ENCODE measurements at places on chromosomes 3 and 15.

GRCh38 chr3:157508461-157508860 lies 5.2 kb upstream of the VEPH1 start:
- no peak for DNase-seq

DNA sequence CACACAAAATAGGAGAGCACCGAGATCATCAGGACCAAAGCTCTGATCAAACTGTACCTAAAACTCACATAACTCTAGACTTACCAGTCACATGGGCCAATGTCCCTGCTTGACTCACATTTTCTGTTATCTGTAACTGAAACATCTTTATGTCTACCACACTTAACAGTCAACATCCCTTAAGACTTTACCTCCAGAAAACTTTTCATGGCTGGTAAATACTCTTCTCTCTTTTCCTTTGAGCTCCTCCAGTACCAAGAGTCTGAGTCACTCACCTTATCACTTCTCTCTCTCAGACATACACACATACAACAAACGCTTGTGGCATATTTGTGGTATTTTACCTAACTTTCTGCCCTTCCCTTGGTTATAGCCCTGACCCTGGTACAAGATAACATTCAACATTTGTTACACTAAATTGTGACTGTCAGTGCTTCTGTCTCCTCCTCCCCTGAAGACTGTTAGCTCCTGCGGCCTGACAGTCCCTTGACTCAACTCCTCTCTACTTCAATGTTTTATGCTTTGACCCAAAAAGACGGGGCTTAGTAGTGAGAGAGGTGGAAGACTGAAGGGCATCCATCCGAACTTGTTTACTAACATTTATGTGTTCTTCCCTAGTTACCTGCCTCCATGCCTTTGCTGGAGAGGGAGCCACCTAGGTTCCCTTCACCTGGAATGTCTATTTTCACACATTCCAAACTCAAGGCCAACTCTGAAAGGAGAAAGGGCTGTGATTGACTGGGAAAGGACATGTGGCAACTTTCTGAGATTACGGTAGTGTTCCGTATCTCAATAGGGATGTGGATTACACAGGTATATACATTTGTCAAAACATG lies 3.7 kb upstream of the EFHB start:
- DNase-seq: no peak

DNA sequence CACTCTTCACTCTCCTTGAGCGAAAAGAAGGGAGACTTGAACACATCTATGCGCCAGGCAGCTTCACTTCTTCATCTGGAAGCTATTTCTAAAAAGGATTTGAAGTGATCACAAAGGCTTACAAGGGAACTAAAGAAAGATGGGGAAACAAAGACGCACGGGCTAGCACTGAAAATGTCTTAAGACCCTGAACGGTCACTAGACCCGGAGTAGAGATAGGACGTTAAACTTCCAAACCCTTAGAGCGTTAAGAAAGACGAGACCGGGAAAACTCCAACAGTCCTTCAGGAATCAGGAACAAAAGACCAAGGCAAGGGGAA lies 47.5 kb upstream of the EPHB3 start:
- DNase-seq: no peak

DNA sequence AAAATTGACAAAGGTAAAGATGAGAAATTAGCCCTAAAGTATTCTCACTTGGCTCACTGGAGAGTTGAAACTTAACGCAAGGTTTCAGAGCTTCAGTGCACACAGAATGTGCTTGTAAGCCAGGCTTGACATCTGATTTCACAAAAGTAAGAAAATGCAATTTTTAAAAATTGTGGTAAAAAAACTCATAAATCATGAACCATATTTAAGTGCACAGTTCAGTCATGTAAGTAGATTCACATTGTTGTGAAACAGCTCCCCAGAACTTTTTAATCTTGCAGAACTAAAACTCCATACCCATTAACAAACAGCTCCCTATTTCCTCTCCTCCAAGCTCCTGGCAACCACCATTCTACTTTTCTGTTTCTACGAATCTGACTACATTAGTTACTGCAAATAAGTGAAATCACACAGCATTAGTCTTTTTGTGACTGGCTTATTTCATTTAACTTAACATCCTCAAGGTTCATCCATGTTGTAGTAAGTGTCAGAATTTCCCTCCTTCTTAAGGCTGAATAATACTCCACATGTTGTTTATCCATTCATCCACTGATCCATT lies 14.5 kb downstream of the RTP3 start:
- DNase-seq: no peak

DNA sequence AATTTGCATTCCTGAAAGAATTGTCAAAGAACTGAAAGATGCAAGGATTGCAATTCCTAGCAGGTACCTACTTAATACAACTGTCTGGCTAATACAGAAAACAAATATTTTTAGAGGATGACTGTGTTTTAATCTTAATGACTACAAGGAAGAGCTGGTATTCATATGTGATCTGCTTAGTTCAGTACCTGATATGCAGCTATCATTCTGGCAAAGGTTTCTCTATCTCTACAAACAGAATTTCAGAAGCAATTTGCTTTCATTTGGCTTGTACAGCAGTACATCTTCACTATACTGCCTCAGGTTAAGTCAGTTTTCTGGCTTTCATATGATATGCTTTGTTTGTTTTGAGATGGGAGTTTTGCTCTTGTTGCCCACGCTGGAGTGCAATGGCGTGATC lies 51.3 kb downstream of the TBL1XR1 start:
- no peak for DNase-seq

DNA sequence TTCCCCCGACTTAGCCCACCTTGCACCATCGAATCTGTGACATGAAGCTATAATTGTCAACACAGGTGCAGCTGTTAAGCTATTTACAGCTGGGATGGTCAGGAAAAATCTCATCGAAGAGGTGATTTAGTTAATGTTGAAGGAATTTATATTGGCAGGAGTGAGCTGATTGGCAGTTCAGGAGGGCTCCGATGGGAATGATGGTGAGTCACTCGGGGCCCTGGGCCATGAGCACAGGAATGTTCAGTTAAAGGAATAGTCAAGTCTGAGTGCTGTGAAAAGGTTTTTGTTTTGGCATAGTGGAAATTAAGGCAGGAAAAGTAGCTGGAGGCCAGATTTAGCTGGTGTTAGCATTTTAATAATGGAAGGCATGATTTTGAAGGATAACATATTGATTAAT lies 95.7 kb downstream of the OXSM start:
- DNase-seq: no peak

GRCh38 chr3:46480491-46481195 lies 15.9 kb upstream of the LTF start:
- no peak for DNase-seq

DNA sequence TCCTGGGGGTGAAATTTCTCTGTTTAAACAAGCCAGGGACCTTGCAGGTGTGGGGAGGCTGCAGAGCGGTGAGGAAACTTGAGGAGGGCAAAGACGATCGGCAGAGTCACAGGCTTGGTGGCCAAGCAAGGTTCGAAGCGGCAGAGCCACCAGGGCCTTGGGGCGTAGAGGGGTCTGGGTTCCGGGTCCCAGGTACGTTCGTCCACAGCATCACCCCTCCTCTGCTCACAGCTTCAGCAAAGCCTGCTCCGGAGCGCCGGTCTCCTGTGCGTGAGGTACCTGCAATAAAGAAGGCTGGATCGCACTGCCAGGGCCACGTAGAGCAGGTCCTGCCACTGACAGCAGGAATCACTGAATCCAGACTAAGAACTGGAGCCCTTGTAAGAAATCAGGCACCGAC lies 66.8 kb upstream of the PCSK6 start:
- no peak for DNase-seq

GRCh38 chr15:41013691-41014414 lies 60.6 kb downstream of the CHAC1 start:
- DNase-seq: no peak

DNA sequence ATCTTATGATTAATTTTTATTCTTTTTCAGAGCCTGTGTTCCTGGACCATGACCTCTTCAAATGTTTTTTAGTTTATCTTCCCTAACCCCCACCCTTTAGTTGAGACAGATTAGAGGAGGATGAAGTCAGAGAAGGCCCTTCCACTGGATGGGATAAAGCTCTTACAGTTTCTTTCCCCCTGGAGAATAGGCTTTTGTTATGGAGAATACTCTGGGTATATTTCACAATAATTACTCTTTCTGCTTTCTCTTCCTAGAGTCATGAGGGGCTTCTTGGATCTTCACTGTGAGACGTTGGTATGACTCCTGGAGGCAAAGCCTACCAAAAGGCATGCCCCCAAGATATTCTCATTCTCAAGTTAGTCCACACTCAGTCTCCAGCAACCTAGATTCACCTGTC lies 144.4 kb upstream of the THRB start:
- no peak for DNase-seq

DNA sequence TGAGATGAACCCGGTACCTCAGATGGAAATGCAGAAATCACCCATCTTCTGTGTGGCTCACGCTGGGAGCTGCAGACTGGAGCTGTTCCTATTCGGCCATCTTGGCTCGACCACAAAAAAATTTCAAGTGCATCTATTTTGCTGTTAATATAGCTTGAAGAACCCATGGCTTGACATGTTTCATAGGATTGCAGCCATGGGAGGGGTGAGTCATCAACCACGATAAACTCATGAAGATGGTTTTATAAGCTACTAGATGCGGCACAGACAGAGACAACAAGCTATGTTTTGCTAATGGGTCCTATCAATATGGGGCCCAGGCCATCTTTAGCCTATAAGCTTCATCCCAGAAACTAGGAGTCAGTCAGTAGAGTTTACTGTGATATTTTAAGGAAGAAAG lies 100.4 kb upstream of the PHLDB2 start:
- DNase-seq: no peak

DNA sequence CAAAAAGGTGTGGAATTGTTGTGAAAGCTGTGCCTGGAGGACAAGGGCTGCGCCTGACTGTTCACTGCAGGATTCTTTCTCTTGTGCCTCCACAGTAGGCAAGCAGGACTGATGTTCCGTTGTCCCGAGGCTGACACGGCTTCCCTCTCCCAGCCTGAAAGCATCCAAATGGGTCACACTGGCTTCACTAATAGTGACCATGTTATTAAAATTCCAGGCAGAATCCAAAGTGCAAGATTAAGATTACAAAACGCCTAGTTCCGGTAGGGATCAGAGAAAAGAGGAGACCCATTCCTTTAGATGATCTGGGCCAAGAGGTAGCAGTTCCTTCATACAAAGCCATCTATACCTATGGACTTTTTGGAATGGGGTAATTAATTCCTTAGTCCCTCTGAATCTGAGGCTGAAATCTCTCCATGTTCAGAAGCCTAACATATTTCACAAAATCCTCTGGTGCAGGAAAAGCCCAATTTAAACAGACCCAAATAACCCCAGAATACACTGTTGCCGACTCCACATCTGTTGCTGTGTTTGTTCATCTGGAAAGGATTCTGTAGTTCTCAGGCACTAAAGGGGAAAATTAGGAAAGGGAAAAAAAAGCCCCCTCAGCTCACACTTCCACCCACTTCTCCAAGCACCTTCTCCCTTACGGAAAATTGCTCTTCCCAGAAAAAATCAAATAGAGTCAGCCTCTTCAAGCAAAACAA lies 145.9 kb downstream of the RORA start:
- DNase-seq: no peak

- DNase-seq: no peak
Measured at GRCh38 chr15:61034678-61035291, 194.3 kb downstream of the RORA start.

DNA sequence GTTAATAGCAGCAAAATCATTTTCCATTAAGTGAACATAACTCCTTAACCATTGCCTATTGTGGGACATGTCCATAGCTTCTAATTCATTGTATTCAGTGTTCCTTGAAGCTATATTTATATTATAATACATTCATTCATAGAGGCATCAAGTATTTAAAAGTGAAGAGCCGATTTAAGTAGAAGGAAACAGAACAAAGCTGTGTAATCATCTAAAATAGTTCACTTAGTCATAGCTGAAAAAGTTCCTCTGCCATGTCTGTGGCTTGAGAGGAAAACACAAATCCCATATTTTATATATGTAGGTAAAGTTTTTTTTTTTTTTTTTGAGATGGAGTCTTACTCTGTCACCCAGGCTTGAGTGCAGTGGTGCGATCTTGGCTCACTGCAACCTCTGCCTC lies 54.5 kb downstream of the TMEM108 start:
- DNase-seq: no peak

- no peak for DNase-seq
Measured at GRCh38 chr3:25410703-25411102, 17.4 kb upstream of the RARB start.

GRCh38 chr3:133833880-133834620 lies 28.4 kb downstream of the SRPRB start:
- DNase-seq: no peak

DNA sequence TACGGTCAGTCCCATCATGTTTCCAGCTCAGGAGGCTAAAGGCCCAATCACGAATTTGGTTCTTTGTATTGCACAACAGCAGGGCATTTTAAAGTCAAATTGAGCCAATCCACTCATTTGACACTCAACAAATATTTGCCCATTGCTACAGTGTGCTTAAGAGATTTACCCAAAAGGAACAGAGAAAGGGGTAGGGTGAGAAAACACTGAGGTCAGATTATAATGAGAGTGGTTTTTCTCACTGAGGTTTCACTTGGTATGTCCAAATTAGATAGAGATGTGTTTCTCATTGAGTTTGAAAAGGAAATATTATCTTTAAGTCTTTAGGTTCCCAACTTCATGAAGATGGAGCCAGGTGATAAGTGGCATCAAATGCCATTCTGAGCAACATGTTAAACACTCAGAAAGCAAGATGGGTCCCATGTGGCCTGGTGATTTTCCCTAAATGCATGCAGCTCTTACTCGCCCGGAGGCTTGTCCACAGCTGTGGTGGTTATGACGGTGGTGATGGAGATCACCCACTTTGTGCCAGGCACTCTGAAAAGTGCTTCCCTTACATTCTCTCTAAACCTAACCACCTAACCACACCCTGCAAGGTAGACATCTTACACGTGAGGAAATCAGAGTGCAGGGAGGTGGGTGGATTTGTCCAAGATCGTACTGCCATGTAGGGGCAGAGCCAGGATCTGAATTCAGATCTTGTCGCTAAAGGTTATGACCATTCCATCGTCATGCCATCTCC lies 31.2 kb upstream of the USP3 start:
- DNase-seq: no peak

DNA sequence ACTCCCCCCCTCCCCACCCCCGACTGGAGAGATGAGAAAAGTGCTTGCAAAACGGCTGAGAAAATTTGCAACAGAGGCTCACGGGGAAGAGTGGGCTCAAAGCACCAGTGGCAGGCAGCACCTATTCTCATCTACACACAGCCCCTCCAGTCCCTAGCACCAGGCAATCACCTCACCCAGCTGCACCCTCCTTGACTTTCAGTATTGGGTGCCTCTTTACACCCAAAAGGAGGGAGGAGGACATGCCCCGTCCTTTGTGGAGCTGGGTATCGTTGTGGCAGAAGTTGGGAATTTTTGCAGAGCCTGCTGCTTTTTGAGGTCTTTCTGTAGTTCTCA lies 182.8 kb upstream of the TOPAZ1 start:
- DNase-seq: no peak

- DNase-seq: no peak
Measured at GRCh38 chr15:27583651-27584050, 515.5 kb downstream of the OCA2 start.

DNA sequence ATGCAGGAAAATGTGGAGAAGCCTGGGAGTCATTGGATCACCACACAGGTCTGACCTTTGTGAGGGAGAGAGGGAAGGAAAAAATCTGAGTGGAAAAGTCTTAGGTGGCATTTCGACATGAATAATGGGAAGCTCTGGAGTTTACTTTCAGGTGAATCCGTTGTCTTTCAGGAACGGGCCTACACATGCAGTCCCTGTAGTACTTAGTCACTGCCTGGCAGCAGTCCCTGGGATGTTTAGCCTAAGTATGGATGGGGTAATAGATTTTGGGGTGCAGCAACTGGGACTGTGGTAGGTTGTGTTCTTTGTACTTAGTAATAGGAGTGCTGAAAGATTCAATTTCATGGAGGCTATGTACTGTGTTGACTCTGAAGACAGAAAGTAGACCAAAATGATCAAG lies 227.5 kb upstream of the EPHA3 start:
- DNase-seq: no peak

- DNase-seq: no peak
Measured at GRCh38 chr3:69422751-69423150, 36.9 kb upstream of the FRMD4B start.
